ENCODE measurements at places on chromosomes 4 and X.
A peak's percentile ranks its signal among the peaks of the same experiment; 100 is the strongest.

DNA sequence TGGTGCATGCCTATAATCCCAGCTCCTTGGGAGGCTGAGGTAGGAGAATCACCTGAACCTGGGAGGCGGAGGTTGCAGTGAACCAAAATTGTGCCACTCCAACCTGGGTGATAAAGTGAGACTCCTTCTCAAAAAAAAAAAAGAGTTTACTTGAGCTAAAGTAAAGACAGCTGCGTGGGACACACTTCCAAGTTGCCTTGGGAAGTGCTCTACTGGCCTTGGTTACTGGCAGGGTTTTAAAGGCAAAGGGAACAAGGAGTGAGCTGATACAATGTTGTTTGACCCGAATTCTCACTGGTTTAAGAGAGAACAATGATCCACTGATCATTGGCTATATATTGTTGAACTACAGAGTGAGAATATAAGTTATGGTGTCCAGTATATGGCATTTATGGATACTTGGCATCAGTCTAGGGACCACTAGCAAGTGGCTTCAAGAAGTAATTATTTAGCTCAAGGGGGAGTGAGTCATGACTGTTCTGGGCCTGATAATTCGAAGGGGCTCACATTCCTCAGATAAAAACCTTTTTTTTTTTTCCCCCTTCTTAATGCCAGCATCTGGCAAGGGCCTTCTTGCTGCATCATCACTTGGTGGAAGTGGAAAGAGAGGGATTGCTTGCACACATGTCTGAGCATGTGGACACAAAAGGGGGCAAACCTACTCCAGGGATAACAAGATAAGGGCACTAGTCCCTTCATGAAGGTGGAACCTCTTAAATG is 32.3 kb downstream of the GRK4 start:
- DNase-seq, result no peak

DNA sequence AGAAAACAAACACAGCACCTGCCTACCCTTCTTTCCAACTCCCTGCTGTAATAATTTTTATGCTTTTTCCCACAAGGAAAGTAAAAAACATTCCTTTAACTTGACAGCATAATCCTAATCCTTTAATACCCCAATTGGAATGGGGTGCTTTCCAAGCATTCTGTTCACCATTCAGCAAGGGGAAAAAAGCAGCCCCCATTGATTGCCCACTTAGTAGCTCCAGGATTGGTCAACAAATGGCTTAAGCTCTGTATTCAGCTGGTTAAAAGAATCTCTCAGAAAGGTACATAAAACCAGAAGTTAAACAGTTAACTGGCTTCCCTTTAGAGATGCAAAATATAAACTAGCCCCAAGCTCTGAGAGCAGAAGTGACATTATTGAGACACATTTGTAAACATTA is 194.8 kb upstream of the ATOH1 start:
- DNase-seq, result no peak

DNA sequence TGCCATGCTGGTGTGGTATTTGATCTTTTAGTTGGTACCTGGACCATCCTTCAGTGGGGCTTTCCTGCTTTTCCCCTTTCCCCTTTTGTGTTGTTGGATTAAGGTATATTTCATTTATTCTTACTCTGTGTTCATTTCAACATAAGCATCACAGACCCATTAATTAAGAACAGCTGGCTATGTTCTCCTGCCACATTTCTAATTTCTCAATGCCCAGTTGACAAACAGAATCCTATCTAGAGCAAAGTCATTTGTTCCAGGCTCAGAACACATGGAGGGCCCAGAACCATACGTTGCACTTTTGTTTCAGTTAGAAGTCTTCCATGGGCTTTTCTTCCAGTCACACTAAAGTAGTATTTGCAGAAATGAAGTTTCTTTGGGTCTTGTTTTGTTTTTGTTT is 46.1 kb upstream of the EOLA2 start:
- DNase-seq, result no peak

DNA sequence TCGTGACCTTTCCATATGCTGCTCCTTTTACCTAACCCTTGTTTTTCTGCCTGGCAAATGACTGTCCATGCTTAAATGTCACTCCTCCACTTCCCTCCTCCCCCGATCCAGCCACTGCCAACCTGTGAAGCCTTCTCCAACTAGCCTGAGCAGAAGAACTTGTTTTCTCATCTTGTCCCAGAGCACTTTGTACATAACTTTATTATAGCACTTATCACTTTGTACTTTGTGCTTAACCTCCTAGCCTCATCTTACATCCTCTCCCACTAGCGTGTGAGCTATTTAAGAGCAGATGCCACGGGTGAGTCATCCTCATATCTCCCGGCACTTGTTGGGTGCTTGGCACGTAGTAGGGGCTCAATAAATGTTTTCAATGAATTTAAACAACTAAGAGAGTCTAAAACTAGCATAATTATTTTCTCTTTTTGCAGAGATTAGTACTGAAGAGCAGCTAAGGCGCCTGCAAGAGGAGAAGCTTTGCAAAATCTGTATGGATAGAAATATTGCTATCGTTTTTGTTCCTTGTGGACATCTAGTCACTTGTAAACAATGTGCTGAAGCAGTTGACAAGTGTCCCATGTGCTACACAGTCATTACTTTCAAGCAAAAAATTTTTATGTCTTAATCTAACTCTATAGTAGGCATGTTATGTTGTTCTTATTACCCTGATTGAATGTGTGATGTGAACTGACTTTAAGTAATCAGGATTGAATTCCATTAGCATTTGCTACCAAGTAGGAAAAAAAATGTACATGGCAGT is 46.9 kb downstream of the XIAP start:
- DNase-seq, result no peak

- peak; percentile 2 for DNase-seq
Measured at GRCh38 chrX:64204252-64204651, 1.3 kb downstream of the AMER1 start.

DNA sequence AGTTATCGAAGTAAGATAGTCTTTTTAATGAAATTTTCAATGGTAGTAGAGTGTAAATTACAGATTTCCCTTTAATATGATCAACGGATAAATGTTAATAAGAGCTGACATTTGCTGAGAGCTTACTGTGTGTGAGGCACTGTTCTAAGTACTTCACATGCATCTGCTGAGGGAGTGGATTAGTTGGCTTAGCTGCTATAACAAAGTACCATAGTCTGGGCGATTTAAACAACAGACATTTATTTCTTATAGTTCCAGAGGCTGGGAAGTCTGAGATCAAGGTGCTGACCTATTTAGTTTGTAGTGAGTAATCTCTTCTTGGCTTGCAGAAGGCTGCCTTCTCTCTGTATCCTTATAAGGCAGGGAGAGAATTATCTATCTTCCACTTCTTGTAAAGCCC is 174.3 kb downstream of the CEP135 start:
- no peak for DNase-seq

DNA sequence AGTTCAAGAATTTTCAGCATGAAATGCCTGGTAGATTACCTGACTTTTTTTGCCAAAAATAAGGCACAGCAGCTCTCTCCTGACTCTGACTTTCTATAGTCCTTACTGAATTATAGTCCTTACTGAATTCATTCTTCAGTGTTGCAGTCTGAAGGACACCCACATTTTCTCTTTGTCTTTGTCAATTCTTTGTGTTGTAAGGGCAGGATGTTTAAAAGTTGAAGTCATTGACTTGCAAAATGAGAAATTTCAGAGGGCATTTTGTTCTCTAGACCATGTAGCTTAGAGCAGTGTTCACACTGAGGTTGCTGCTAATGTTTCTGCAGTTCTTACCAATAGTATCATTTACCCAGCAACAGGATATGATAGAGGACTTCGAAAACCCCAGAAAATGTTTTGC is 168.0 kb downstream of the SOWAHB start:
- no peak for DNase-seq

GRCh38 chr4:78634011-78634664 is 82.6 kb downstream of the ANXA3 start:
- DNase-seq, result no peak

DNA sequence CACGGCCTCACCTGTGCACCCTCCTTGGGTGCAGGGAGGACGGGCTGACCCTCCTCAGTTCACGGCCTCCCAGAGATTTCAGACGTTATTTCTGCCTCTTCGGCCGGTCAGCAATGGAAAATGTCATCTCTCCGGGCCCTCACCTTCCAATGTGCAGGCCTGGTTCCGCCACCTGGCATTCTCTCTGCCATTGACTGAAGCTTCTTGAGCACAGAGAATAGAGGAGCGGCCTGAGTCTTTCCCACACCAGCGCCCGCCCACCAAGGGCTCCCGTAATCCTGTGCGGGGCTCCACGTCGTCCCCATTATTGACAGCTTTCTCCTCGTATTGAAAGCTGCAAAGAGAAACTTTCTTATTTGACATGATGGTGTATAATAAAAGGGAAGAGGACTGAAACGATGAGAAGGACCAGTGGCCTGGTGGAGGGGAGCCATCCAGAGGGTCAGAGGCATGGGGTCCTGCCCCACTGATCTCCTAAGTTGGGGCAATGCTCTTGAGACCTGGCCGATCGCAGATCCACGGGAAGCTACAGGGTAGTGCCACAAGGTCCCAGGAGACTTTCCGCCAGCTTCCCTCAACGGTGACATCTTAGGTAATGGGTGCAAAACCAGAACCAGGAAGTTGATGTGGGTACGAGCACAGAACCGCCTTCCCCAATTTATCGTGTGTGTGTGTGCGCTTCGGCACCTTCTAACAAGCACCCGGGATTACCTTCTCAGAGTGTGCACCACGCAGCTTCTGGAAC is 20.6 kb downstream of the HTRA3 start:
- DNase-seq, result no peak

- no peak for DNase-seq
Measured at GRCh38 chrX:19064175-19064574, 58.1 kb downstream of the ADGRG2 start.

DNA sequence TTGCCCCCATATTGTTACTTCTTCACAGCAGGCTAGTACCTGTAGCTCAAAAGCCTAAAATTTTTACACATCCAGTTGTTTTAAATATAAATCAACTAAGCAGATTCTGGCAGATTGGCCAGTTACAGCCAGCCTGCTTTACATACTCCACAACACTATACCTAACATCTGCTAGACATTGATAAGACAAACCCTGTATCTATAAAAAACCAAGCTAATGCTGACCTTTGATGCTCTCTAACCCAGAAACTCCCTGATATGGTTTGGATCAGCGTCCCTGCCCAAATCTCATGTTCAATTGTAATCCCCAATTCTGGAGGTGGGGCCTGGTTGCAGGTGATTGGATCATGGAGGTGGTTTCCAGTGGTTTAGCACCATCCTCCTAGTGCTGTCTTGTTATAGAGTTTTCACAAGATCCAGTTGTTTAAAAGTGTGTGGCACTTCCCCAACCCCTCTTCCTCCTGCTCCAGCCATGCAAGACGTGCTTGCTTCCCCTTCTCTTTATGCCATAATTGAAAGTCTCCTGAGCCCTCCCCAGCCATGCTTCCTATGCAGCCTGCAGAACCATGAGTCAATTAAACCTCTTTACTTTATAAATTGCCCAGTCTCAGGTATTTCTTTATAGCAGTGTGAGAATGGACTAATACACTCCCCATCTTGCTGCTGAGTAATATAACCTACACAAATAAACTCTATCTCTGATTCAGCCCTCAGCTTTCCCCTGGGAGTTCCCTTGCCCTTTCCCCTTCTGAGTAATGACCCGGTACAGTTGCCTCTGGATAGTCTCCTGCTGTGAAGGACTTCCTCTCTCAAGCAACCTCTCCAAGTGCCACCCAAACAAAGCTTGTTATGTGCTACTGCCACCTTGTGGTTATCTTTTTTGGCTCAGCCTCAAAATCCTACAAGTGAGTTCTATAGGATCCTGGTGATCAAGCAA is 39.6 kb downstream of the ZCCHC13 start:
- peak; percentile 90 for DNase-seq

- no peak for DNase-seq
Measured at GRCh38 chr4:112946127-112946526, 103.3 kb upstream of the ANK2 start.

DNA sequence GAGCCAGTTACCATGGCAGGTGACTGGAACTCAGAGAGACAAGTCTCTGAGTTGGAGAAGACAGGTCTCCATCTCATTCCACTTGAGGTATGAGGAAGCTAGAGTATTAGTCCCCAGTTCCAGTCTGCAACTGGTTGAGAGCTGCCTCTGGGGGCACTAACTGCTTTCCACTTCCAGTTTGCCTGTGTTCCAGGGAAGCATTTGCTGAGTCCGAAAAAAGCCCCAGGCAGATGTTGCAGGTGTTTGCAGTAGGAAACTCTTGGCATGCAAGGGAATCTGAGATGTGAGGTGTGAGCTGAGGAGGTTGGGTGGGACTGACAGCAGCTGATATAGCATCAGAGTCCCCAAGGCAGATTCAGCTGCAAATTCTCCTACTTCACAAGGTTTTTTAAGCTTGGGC is 272.2 kb upstream of the CASK start:
- no peak for DNase-seq

Measured in dermis blood vessel endothelial cell (primary cell).